NAMALWA (cell line): ENCODE measurements at places on chromosomes 4 and X.

GRCh38 chrX:137052643-137053235 is 18.9 kb upstream of the GPR101 start:
- DNase-seq = no peak

GRCh38 chr4:185249105-185249504 is 39.7 kb downstream of the SNX25 start:
- DNase-seq = no peak

DNA sequence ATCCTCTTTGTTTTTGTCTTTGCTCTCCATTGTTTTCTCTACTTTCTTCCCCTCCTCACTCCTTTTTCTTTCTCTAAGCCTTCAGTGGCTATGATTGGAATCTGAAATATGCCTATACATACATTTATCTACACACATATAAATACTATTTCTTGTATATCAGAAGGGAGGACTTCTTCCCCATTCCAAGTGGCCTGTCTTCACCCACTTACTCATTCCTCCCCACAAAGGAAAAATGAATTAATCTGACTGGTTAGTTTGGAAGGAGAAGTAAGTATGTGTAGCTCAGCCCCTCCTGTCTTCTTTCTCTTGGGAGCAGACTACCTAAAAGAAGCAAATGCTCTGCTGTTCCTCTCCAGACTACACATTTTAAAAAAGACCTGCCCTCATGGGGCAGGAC is 17.7 kb downstream of the GUCY2F start:
- DNase-seq = no peak

- DNase-seq = no peak
These were observed 600.3 kb downstream of the SPRY1 start for GRCh38 chr4:123996718-123997510.

GRCh38 chrX:86369847-86370630 is 221.8 kb downstream of the DACH2 start:
- no peak for DNase-seq

- no peak for DNase-seq
These were observed 112.5 kb upstream of the HAND2 start for GRCh38 chr4:173642509-173642908.

DNA sequence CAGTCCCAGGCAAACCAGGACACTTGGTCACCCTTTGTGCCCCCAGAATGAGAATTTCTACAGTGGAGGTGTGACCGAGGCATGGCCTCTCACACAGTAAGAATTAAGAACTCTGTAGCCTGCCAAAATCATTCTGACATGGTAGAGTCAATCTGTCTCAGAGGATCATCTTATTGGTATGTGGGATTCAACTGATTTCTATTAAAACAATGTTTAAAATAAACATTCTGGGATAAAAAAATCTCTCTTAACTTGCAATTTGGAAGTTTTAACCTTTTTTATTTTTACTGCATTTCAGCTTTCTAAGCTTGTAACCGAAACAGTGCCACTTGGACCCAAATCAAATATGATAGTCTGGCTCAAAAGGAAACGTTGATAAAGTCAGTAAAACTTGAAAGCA is 165.4 kb upstream of the LDB2 start:
- no peak for DNase-seq

- no peak for DNase-seq
These were observed 113.0 kb upstream of the TLR3 start for GRCh38 chr4:185955826-185956543.

GRCh38 chrX:133171962-133172708 is 46.0 kb downstream of the TFDP3 start:
- peak; percentile 49 for DNase-seq

DNA sequence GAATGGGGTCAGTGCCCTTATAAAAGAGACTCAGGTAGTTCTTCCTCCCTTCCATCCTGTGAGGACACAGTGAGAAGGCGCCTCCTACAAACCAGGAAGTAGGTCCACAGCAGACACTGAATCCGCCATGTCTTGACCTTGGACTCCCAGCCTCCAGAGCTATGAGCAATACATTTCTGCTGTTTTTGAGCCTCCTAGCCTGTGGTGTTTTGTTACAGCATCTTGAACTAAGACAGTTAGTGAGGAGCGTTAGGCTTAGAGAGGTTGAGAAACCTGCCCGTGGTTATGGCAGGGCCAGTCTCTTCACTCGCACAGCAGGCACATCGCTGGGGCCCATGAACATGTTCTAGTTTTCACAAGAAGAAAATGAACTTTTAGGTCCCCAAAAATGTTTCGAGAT is 19.7 kb downstream of the SHROOM2 start:
- no peak for DNase-seq

- no peak for DNase-seq
These were observed 30.6 kb downstream of the TACC3 start for GRCh38 chr4:1751919-1752283.

GRCh38 chr4:172892300-172892699 is 276.3 kb upstream of the GALNT7 start:
- peak; percentile 58 for DNase-seq

DNA sequence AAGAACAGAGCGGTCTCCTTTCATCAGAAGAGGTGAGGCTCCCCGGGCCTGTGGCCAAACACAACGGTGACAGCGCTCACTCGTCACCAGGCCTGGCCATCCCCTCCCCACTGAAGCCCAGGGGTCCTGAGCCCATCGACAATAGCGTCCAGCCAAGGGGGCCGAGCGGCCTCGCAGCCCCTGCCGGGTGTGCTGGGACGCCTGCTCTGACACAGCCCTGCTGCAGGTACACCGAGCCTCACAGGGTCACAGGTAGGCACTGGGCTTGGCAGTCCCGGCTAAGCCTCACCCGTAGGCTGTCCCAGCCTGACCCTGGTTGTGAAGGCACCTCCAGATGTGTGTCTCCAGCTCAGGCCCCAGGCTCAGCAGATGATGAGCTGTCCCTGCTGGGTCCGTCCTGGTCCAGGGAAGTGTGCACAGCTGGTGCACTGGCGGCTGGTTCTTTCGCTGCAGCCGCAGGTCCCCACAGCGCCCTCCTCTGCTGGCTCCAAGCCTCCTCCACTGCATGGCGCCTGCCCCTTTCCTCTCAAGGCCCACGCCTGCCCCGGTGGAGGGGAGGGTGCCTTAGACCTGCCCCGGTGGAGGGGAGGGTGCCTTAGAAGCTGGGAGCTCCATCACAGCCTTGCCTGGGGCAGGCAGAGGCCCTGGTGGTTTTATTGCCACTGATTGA is 21.5 kb downstream of the UVSSA start:
- DNase-seq = no peak

DNA sequence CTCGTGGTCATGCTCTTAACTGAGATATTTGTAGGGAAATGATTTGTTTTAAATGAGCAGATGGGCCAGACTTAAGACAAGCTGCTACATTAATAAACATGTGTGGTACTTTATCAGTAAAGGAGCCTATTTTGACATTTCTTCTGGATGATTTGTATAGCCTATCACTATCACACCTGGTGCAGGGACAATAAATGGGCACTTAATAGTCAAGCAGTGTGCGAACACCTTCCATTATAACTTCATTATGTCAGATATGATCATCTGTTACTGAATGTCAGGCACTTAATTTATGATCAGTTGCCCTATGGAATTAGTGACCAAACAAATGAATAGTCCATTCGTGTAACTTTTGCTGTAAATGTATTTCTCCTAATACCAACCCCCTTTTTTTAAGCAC is 628.8 kb downstream of the ADGRL3 start:
- no peak for DNase-seq

DNA sequence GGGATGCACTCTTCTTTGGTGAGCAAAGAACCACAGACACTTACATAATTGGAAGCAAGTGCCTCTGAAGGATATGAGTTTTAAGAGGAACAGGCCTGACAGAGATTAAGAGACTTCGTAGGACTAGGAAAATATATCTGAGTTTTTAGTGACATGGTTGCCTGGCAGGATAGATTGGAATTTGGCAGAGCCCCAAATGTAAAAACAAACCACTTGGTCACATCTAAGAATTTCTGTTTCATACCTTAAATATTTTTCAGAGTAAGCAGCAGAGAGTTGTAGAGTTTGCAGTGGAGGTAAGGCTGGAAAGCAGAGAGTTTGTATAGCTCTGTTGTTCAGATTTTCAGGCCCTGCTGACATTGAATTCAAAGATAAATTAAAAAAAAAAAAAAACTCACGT is 150.1 kb upstream of the MAGEB2 start:
- no peak for DNase-seq

DNA sequence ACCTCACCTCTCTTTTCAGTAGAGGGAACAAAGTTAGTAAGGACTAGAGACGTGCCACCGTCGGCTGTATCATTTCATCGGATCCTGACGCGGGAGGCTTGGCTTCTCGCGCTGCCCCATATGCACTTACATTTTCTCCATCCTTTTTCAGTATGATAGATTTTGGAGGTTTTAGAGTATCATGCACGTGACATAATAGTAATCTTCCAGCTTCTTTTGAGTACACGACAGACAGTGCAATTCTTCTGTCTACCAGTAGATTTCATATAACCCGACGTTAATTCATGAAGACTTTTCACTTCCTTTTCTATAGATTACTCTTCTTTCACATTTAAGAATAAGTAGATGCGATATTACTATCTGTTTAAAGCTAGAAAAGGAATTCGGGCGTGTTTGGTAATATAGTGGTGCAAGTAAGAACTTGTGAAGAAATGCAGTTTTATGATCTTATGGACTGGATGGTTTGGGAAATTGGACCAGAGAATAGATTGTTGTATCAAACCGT is 1.0 kb downstream of the CDS1 start:
- DNase-seq = no peak

- peak; percentile 14 for DNase-seq
These were observed 29.1 kb downstream of the ZNF185 start for GRCh38 chrX:152926923-152927322.

DNA sequence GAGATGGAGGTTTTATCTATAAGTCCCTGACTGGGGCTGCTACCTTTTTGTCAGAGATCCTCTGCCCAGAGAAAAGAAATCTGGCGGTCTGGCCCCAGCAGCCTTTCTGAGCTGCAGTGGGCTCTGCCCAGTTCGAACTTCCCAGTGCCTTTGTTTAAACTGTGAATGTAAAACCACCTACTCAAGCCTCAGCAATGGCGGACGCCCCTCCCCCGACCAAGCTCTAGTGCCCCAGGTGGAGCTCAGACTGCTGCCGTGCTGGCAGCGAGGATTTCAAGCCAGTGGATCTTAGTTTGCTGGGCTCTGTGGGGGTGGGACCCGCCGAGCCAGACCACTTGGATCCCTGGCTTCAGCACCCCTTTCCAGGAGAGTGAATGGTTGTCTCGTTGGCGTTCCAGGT is 121.8 kb downstream of the TSPAN5 start:
- no peak for DNase-seq

GRCh38 chr4:97330917-97331316 is 812.4 kb downstream of the STPG2 start:
- DNase-seq = no peak

DNA sequence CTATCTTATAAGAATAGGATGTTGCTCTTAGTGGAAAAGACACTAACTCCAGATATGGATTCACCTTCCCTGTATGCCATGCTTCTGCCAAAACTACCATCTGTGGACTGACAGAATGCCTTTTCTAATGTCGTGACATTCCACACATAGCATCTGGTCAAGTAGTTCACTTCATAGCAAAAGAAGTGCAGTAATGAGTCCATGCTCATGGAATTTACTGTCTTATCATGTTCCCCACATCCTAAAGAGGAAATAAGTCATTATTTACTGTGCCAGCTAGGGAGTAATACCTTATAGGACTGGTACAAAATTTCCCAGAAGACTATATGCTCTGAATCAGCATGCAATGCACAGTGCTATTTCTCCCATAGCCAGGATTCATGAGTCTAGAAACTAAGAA is 562.4 kb downstream of the TLL1 start:
- no peak for DNase-seq
